ENCODE measurements at places on chromosomes 5 and 9.

DNA sequence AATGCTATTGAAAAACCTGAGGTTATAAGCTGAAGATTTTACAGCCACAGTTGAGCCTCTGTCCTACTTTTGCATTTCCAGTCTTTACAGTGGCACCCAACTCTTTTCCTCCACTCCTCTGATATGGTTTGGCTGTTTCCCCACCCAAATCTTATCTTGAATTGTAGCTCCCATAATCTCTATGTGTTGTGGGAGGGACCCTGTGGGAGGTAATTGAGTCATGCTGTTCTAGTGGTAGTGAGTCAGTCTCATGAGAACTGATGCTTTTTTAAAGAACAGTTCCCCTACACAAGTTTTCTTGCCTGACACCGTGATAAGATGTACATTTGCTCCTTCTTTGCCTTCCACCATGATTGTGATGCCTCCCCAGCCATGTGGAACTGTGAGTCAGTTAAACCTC is 646.1 kb upstream of the SEMA6A start:
- DNase-seq: no peak

DNA sequence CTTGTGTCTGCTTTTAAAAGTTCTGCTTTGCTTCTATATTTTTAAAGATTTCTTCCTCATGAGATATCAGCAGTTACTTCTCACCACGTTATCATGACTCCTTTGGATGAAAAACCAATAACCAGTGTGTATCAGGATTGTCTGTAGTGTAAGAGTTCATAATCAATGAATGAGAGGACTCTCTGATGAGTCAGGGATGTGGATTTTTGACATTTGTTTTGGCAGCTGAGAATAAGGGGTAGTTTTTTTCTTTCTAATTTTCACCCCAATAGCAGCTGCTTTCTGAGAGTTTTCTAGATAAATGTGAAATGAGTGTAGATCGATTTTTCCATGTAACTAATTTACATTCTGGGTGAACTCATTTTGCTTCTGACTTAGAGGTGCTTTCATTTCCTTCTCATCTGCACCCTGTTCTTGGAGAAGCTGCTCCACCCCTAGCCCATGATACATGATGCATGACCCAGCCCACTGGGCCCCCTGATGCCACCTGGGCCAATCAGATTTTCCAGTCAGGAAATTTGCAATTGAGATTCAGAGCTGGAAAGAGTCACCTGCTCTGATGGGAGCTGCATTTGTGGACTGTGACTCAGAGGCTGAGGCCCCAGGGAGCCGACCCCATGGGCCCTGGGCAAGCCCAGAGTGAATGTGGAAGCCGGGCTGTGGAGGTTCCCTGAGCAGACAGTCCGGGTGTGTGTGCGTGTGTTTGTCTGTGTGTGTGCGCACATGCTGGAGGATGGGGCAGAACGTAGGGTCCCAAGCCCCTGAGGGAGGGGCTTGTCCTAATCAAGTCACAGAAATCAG is 159.3 kb downstream of the RGS3 start:
- peak; percentile 19 for DNase-seq

DNA sequence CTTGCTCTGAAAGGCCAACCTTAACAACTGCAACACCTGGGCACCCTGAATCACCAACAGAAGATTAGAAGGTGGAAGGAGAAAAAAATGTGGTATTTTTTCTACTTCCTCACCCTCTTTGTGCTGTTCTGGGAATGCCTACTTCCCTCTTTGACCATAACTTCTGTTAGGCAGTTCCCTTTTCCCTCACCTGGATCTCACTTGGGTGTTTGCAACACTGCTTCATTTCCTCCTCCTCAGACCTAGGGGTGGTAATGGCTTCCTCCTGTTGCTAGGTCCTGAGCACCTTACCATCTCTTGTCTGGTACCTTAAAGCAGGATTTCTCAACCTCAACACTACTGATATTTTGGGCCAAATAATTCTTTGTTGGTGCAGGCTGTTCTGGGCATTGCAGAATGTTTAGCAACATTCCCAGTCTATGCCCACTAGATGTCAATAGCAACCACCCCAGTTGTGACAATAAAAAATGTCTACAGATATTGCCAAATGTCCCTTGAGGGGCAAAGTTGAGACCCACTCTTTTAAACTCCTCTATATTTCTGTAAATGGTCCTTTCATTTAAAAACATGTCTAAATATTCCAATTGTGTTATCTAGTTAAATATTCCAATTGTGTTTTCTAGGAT is 300.0 kb upstream of the VLDLR start:
- DNase-seq: no peak

DNA sequence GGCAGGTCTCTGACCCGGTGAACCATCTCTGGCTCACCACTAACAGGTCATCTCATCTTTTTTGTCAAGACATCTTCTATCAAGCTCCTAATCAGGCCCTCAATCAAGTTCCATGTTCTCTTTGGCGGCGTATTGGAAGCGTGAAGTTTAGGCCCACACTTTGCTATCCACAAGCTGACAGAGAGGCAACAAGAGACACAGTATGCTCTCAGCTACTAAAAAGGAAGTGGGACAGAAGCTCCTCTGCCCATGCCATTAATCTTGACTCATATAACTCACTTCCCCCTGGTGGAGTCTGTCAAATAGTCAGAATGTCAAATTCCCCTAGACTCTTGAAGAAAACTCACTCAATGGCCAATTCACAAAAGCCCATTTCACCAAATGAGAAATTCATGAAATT is 77.6 kb upstream of the TMC1 start:
- no peak for DNase-seq

DNA sequence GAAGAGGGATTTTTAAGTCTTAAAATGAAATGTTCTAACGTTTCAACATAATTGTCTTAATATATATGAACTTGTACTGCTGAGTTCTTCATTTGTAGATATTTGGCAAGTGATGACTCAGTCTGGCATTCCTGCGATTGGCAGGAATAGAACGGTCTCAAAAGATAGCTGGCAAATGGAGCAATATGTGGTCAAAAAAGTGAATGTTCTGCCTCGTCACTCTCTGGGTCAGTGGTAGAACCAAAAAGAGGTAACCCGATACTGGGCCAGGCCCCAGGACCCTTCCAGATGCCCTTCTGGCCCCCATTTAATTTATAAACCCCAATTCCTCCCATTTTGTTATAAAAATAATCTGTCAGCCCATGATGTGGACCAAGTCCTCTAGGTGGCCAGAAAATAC is 39.2 kb downstream of the ZNF366 start:
- DNase-seq: no peak

- DNase-seq: no peak
Observed at GRCh38 chr5:170107674-170108073, 2.0 kb downstream of the FOXI1 start.

DNA sequence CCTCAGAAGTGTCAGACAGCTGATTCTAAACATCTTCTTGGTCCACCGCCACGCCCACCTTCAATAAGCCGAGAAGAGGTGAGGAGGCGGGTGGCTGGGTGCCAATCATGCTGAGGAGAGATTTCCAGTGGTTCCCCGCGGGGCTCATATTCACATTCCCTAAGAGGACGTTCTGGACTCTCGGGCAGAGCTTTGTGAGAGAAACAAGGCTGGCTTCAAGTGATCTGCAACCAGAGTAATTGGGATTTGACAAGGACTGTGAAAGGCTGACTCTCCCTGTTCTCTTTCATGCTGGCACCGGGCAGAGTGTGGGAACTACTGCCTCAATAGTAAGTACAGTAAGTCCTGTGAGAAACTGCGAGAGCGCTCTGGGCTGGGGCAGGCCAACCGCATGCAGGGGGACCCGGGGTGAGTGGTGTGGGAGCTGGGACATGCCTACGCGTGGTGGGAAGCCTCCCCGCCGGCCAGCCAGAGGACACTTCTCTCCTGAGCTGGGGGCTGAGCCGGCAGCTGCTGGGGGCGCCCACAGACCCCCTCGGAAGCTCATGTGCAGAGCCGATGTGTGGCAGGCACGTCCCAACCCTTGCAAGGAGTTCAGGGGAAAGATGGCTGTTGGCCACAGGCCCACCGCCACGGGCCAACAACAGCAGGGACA is 110.9 kb downstream of the LIFR start:
- no peak for DNase-seq

GRCh38 chr9:6922124-6922676 is 164.4 kb downstream of the KDM4C start:
- no peak for DNase-seq

- DNase-seq: peak; percentile 73
Observed at GRCh38 chr5:180315762-180316212, 23.9 kb upstream of the MAPK9 start.

DNA sequence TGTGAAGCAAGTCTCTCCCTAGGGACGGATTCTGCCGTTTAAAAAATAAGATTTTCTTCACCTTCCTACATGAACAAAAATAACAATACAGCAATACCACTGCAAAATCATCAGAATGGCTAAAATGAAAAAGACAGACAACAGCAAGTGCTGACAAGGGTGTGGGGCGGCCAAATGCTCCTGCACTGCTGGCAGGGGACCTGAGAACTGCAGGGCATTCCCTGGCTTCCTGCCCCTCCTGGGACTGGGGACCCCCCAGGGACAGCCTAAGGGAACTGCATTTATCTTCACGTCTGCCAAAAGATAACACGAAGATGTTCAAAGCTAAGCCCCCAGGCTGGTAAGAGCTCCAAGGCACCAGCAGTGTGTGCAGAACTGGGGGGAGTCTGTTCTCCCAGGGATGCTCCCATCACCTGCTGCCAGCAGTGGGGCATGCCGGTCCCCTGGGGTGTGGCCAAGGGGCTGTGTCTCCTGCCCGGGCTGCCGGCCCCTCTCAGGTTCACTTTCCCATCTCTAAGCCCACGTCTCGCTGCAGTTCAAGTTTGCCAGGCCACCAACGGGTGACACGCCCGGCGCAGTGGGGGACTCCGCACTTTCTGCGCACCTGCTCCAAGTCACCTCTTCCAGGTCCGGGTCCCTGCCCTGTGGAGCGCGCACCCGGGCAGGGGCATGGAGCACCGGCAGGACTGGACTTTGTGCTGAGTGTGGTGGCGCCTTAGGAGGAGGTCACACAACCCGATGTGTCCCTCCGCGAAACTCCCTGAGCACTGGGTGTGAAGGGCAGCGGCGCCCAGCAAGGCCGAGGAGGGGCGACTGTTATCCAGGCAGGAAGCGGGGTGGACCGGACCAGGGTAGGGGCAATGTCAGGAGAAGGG is 4.5 kb upstream of the EGFL7 start:
- no peak for DNase-seq

DNA sequence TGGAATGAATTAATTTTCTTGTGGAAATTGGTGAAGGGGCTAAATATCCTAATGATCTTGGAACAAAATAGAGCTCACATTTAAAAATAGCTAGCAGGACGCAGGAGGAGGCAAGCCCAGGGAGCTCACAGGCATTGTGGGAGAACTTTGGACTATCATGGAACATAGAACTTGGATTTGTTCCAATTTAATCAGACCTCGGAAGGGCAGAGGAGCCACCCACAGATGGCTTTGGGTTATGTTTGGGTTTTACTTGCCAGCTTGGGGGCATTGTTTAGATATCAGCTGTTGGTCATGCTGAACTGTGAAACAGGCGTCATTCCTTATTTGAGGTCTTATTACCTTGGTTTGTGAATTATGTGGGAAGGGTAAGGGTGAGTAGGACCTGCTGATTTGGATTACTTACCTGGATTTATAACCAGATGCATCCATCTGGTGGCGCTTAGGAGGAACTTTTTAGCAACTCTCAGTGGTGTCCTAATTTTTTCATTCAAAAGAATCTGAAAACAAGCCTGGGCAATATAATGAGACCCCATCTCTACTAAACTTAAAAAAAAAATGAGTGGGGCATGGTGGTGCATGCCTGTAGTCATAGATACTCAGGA is 14.1 kb upstream of the PTGR1 start:
- no peak for DNase-seq

- no peak for DNase-seq
Observed at GRCh38 chr5:112581811-112582320, 155.8 kb upstream of the APC start.

DNA sequence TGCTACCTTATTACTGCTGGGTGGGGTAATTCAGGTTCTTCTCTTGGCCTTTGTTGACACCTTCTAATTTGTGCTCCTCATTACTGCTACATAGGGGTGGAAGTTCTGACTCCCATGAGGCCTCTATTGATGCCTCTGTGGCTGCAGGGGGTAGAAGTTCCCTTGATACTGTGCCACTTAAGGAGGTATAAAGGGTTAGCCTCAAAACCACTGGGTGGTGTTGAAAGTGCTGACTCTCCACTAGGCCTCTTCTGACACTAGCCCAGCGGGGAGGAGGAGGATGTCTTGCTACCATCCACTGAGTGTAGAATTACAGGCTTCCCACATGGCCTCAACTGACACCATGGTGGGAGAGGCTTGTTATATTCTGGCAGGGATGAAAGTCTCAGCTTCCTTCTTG is 36.7 kb upstream of the CCDC112 start:
- no peak for DNase-seq

Data from NCI-H82 (cell line).